ENCODE measurements at places on chromosomes 2 and 18.

- DNase-seq, result no peak
Observed at GRCh38 chr2:161088658-161089350, 71.4 kb upstream of the TANK start.

DNA sequence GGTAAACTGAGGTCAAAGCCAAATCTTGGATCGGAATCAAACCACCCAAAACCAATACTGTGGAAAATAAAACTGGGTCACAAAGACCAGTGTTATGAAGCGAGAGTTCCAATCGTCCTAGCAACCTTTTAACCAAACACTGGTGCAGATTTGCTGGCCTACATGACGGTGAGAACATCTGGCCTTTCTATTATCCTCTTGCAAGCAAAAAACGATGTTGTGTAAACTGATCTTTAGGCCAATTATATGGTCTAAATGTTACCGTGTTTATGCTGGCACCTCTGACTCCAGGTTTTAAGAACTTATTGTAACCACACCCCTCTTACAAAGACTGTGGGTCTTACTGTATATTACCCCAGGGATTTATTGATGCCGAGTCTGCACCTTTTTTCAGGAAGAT is 145.9 kb downstream of the GFPT1 start:
- DNase-seq, result no peak

DNA sequence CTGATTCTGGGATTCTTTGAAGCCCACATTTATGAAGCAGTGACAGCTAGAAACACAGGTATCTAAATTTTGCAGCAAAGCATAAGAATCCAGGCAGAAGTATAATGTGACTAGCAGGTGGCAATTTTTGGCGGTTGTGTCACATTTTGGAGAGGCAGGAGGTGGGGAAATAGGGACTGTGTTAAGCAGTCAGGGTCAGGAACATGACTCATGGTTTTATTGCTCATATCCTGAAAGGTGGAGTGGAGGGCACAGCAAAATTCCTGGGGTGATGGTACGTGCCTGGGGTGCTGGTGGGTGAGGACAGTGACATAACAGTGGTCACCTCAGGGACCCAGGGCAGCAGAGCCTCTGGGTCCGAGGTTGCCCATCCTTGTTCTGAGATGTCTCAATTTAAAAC is 63.5 kb upstream of the TTN start:
- no peak for DNase-seq

DNA sequence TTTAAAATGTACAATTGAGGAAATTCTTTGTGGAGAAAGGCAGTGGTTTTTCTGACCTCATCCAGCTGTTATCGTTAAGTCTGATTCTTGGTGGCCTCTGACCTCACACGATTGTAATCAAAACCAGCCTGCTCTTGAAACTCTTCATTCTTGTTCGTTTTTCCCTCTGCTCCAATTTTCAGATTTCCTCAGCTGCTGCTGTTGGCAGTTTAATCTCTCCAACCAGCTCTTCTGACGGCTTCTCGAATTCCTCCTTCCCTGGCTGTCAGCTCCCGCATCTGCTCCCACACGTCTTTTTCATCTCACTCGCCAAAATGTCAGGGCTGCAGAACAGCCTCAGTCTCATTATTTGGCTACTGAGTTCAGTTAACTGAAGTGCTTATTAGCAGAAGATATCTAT is 136.1 kb downstream of the DCDC2C start:
- peak; percentile 53 for DNase-seq

GRCh38 chr2:146131785-146132184 is 1611.9 kb upstream of the ZEB2 start:
- DNase-seq, result no peak

DNA sequence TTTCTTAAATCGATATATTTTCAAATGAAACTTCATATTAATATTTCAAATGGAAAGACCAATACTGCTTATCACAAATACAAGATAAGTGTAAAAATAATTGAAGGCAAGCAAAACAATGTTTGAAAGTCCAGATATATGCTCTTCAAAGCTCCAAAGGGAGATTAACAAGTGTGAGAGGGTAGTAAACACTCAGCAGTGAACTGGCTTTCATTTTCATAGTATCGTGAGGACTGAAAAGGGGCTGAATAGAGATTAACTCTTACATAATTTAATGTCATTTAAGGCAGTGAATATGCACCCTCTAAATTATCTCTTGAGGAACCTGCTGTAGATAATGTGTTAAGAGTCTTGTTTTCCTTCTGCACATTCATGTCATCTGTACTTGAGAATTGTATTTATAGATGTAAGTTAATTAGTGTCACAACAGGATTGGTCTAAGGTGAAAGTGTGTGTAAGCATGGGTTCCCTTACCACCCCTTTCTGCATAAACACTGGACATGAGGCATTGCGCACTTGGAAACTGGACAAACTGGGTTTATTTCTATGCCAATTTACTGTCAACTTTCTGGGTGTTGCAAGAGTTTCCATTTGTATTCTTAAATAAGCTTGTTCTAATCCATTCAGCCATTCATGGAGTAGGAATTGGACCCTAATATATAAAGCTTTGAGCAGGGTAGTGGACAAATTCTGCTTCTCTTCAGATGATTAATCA is 76.7 kb upstream of the SESTD1 start:
- DNase-seq, result no peak

GRCh38 chr2:112829961-112830681 is 6.5 kb downstream of the IL1B start:
- no peak for DNase-seq

DNA sequence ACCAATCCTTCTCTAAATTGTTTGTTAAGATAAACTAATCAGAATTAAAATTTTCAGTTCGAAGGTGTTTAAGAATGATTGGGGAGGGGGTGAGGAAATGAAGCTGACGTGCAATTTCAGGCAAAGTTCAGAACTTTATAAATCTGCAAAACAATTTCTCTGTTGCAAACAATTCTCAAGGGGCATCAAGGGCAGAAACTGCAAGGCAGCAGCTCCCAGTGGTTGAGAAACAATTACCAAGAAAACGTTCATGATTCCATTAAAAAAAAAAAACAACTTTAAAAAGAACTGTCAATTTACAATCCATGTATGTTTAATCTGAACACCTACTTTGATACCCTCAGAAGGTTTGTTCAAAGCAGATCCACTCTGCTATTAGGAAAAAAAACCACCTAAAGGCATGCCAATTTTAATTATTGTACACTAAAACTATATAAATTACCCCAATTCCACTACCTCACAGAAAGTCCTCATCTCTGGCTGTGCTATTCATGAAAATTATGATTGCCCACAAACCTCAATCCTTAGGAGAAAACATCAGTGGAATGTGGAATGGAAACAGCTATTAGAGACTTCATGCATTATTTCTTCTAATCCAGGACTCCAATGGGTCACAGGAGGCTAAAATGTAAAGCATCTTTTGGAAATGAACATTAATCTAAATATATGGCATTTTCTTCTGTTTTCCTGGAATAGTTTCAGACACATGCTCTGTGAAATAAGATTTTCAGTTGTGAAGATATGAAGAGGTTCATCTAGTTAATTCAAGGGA is 119.9 kb upstream of the ACVR1C start:
- no peak for DNase-seq

DNA sequence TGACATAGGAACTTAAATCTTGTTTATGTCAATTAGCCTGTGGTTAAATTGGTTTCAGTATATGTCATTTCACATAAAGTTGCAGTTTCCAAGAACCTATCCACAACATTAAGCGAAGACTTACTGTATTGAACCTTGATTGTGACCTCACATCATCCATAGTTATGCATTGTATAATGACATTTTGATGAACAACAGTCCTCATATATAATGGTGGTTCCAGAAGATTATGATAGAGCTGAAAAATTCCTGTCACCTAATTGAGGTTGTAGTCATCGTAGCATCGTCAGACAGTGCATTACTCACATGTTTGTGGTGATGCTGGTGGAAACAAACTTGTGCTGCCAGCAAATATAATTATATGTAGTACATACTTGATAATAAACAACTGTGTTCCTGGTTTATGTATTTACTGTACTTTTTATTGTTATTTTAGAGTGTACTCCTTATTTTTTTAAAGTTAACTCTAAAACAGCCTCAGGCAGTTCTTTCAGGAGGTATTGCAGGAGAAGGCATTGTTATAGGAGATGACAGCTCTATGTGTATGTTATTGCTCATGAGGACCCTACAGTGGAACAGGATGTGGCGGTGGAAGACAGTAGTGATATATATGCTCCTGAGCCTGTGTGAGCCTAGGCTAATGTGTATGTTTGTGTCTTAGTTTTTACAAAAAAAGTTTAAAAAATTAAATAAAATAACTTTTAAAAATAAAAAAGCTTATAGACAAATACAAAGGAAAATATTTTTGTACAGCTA is 56.6 kb downstream of the UBE2E3 start:
- DNase-seq, result no peak

DNA sequence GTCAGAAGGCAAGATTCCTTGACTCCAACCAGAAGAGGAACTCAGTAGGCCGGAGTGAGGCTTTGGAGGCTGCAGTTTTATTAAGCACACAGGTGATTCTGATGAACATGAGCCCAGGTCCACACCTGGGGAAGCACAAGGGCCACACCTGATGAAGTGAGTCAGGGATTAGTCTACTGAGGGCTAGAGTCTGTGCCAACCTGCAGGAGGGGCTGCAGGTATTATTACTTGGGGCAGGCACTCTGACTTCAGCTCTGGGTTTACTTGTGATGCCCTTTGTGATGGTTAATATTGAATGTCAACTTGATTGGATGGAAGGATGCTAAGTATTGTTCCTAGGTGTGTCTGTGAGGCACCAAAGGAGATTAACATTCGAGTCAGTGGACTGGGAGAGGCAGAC is 75.2 kb upstream of the ZCCHC2 start:
- no peak for DNase-seq

DNA sequence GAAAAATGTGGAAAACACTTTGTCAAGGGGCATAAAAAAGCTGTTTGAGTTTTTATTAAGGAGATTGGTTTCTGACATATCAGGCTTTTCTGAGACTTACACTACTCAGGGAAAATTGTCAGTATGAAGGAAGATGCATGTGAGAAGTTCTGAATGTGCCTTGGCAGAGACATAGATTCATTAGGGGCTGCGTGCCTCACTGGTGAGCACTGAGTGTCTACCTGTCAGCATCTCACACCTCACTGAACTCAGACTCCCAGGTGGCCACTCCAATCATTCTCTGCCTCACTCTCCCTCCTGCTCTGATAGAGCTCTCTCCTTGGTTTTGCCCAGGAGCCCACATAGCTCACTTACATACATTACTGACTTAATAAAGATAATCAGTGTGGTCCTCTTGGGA is 372.6 kb downstream of the LRRTM4 start:
- DNase-seq, result no peak

GRCh38 chr2:171522788-171523087 is 464 bp downstream of the CYBRD1 start:
- DNase-seq, result no peak

DNA sequence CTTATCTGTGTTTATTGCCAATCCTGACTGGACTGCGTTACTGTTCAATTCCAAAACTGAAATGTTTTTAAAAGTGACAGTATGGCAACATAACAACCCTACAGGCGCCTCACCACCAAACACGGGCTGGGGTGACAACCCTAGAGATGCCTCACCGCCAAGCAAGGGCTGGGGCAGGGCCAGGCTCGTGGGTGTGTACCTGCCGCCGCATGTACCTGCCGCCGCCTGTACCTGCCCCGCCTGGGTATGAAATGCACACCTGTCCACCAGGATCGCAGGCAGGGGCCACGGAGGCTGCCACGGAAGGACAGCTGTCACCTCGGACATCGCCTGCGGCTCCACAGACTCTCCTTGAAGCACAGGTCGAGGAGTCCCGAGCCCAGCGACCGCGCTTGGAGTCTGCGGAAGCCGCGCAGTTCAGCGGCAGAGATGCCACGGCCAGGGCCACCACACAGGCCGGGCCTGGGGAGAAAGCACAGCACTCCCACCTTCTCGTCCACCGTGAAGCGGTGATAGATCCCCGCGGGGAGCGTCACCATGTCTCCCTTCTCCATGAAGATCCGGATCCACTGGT is 18.9 kb downstream of the ADI1 start:
- DNase-seq, result no peak

- DNase-seq, result no peak
Observed at GRCh38 chr2:175684466-175684865, 317.6 kb downstream of the LNPK start.

- DNase-seq, result no peak
Observed at GRCh38 chr18:48852292-48852691, 98.5 kb downstream of the SMAD7 start.

DNA sequence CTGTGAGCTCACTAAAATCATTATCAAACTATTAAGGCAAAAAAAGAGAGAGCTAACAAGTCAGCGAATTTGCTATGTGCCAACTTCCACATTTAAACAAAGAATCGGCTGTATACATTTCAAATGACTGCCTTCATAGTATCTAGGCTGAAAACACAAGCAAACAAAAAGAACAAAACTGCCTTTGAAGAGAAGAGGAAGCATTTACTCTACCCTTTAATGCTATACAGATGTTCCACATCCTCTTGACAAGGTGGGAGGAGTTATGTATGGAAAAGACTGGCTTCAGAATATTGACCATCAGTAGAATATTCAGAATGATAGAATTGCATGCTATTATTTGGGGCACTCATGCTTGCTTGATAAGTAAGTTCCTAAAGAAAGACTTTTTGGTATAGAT is 741.7 kb downstream of the PLCL1 start:
- DNase-seq, result no peak

GRCh38 chr2:25252291-25253152 is 84.1 kb upstream of the POMC start:
- no peak for DNase-seq

GRCh38 chr2:74756356-74756890 is 77.5 kb upstream of the HK2 start:
- no peak for DNase-seq

- DNase-seq, result no peak
Observed at GRCh38 chr2:4964001-4964540, 728.1 kb upstream of the SOX11 start.

Measured in NCI-H2107 (cell line).